ENCODE measurements at places on chromosomes 11 and 22.

DNA sequence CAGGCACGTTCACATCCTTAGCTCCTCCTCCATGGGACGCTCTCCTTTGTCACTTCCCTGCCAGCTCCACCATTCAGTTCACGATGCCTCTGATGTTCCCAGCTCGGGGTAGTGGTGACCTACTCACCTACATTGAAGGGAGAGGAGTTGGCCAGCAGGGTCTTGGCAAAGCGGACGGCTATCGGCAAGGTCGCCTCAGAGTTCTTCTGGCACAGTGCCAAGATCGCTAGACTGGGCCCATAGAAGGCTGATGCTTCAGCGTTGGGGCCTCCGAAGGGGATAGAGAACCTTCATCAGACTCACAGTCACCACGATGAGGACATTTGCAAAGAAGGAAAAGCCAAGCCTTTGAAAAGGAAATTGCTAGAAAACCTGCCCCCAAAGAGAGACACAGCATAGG lies 3.0 kb downstream of the CBLIF start:
- DNase-seq: no peak

DNA sequence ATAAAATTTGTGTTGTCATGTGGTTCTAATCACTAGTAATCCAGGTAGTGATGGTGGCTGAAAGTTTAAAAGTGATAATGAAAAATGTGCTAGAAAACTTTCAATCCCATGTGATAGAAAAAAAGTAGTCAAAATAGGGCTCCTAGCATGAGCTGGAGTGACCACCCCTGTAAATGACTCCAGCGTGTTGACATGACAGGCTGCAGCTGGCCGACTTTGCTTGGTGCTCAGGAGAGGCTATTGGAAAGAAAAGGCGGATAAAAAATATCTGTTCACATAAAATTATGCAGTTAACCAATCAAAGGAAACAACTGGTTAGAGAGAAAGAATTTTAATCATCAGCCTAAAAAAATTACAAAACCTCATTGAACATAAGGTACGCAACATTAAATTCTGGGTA lies 16.9 kb upstream of the MTCH2 start:
- DNase-seq: no peak

GRCh38 chr22:44084044-44084772 lies 60.1 kb downstream of the PARVB start:
- no peak for DNase-seq

- no peak for DNase-seq
Measured at GRCh38 chr11:116352881-116353280, 419.9 kb downstream of the BUD13 start.

GRCh38 chr11:123308077-123308476 lies 113.0 kb upstream of the CLMP start:
- no peak for DNase-seq

DNA sequence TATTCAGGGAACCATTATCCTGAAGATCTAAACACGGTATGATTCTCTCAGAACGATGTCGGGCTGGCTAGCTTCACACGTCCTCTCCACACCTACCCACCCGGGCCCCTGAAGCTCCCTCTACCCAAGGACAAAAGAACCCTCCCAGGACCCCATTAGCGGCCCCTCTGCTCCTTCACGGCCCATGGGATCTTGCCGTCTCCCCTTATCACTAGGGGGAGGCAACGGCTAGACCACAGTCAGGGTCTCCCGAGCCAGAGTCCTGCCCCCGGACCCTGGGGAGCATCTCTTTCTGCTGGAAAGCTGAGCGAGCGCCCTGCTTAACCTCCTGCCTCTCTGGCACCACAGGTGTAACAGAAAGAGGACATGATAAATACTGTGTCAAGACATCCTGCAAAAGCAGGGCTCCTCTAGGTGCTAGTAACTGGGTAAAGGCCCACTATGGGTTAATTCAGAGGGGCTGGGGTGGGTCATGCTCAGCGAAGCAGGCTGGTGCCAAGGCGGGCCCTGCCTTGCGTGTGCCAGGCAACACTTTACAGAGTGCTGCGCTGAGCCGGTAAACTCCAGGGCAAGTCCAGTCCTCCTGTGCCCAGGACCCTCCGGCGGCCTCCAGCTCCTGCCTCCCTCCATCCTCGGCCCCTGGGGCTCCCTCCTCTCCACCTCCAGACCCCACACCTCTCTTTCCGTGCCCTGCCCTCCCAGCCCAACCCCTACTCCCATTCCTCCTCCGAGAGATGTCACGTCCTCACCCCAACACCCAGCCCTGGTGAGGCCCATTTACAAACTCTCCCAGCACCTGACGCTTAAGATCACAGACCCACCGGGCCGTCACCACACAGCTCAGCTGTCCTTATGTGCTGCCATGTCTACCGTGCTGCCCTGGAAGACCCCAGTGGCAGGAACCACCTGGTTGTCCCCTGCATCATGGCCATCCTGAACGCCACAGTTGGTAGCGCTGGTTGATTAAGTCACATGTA lies 3.0 kb downstream of the TOLLIP start:
- no peak for DNase-seq

DNA sequence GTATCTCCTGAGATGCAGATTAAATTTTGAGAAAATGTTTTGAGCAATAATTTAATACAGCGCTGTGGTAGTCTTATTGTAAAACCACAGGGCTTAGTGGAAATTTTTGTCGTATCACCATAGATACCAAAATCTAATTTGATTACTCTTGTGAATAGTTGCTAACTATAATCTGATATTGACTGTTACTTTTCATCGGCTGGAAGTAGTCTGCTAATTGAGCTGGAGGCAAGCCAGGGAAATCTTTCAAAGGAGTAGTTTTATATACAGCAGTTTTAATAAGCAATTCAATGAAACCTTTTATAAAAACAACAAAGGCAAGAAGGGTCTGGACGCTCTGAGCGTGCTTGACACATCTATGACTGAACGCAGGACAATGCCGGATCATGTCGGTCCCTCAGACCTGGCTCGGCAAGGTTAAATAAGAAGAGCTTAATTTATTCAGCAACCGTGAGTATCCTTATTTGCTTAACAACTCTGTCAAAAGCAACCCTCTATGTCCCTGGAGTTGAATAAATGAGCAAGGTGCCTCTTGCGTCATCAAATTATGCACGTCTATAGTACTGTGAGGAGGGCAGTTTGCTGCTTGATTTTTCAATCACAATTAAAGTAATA lies 121.2 kb downstream of the NCAM1 start:
- DNase-seq: no peak

GRCh38 chr11:28107191-28107749 lies 686 bp downstream of the KIF18A start:
- no peak for DNase-seq

DNA sequence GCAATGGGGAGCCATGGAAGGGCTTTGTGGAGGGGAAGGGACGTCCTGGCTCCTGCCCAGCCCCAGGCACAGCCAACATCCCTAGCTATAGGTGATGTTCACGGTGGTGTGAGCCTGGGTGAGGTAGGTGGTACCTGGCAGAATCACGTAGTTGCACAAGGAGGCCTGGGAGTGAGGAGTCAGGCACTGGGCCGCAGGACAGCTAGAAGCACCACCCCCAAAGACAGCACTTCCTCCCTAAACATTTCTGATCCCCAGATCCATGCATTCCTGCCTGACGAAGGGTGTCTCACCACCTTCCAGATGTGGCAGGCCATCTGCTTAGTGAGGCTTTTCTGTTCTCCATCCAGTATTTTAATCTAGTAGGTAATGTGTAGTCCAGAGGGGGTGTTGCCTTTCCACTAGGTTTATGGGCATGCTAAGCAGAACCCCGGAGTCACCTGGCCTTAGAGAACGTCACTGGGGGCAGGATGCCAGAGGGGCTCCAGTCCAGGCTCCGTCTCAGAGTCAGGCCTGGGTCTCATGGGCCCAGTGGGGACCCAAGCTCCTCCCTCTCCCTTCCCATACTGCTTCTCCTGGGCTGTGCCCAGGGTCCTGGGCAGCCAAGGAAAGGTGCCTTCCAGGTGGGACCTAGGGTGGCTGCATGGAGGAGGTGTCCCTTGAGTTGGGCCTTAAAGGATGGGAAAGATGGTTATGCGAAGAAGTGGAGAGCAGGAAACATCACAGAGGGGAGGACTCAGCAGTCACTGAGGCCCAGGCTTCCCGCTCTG lies 56.2 kb downstream of the OTOG start:
- DNase-seq: no peak

- no peak for DNase-seq
Measured at GRCh38 chr11:38356255-38356654, 1758.2 kb upstream of the RAG2 start.

GRCh38 chr11:36146437-36146836 lies 142.8 kb downstream of the COMMD9 start:
- DNase-seq: no peak

DNA sequence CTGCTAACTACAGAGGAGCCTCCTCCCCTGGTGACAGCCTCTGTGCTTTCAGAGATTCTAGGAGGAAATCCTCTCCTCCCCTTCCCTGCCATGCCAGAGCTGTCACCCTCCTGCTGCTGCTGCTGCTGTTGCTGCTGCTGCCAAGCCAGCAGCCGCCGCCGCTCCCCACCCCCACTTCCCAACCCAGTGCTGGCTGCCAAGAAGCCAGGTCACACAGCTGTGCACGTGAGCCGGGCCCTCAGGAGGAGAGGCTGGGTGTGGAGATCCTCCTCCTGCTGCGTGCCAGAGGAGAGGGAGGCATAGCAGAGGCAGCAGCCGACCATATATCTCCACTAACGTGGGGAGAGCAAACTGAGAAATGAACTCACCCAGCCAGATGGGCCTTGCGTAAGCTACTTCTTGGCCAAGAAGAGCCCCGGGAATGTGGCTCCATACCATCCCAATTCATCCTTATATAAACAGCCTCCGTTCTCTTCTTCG lies 12.4 kb downstream of the CRY2 start:
- DNase-seq: no peak

- no peak for DNase-seq
Measured at GRCh38 chr22:46971099-46971763, 208.8 kb downstream of the TBC1D22A start.

DNA sequence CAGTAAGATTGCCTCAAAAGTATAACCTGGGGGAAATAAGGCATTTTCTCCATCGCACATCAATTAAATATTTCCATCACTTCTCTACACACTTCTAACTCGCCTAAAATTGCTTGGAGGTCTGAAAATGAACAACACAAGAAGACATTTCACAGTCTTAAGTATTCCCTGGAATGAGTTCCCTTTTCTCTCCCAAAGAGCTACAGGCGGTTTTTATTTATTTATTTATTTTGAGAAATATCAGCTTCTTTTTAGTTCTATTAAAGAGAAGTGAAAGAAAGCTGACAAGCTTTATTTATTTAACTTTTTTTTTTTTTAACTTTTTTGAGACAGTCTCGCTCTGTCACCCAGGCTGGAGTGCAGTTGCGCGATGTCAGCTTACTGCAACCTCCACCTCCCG lies 11.5 kb upstream of the PARVB start:
- DNase-seq: no peak

DNA sequence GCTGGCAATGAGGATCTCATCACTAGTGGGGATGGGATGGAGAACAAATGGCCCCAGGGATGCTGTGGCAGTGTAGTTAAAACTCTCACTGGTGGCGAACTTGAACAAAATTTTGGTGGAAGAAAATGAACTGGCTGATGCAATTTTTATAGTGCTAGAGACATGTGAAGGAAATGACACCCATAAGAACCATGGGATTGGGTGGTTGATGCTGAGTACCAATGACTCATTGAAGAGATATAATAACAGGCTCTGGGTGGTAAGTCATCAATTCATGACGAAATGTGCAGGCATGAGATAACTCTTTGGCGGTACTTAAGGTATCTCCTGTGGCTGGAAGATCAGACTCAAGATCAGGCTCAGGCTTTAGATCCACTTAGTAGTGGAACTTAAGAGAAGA lies 172.9 kb upstream of the DDI1 start:
- DNase-seq: no peak

DNA sequence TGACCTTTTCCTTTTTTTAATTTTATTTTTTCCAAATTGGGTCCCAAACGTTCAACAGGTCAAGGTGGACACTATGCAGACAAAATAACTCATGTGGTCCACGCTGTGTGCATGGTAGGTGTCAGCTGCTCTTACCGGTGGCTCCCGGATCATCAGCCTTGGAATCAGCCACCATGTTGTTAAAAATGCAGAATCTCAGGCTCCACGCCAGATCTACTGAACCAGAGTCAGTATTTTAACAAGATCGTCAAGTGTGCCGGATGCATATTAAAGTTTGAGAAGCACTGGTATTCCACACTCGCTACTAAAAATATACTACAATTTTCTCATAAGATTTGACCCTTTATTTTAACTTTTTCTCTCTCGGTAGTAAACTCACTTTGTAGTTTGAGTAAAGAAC lies 553 bp upstream of the LDLRAD3 start:
- no peak for DNase-seq

DNA sequence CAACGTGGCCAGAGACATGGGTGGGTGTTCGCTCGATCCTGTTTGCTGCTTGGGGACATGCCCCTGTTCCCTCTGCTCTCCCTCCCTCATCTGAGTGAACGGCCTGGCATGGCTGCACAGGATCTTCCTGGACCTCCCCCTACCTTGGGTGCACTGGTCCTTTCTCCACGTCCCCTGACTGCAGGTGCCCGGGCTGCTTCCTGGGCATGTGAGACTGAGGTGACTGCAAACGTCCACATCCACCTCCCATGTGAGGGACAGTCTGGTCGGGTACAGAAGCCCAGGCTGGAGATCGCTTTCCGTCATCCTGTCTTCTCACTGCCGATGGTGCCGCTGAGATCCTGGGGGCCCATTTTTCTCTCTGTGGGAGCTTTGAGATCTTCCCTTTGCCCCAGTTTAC lies 11.8 kb downstream of the SULT4A1 start:
- no peak for DNase-seq

DNA sequence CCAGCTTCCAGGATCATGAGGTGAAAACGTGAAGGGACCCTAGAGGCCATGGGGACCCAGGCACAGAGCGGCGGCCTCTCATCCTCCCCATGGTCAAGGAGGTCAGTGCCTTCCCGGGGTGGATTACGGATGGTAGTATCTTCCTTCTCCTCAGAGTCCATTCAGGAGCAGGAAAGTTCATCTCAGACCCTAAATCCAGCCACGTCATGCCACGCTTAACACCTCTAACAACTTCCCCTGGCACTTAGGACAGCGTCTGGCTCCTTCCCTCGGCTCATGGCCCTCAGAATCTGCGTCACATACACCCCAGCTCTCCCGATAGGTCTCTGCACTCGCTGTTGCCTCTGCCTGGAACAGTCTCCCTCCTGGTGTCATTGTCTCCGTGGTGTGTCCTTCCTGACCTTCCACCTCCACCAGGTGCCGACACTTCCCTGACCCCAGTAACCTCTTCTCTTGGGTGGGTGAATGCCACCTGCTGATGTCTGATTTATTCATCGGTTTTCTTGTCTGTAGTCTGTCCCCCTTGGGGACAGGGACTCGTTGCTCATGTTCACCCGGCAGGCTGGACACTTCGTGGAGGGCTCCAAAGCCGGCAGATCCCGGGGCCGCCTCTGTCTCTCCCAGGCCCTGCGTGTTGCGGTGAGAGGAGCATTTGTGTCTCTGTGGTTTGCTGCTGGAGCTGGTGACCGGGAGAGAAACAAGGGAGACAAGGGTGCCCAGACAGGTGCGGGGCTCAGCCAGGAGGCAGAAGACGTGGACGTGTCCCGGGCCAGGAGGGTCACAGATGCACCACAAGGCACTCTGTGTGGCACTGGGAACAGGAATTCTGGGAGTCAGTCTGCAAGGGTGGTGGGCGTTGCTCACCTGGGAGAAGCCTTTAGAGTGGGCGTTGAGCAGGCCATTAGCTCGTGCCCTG lies 1.4 kb downstream of the MYEOV start:
- no peak for DNase-seq

- DNase-seq: no peak
Measured at GRCh38 chr11:42960521-42961088, 351.2 kb upstream of the API5 start.
